ENCODE measurements at places on chromosomes 1 and 21.

GRCh38 chr1:55287723-55288122, 72.6 kb upstream of the USP24 start:
- no peak for DNase-seq

DNA sequence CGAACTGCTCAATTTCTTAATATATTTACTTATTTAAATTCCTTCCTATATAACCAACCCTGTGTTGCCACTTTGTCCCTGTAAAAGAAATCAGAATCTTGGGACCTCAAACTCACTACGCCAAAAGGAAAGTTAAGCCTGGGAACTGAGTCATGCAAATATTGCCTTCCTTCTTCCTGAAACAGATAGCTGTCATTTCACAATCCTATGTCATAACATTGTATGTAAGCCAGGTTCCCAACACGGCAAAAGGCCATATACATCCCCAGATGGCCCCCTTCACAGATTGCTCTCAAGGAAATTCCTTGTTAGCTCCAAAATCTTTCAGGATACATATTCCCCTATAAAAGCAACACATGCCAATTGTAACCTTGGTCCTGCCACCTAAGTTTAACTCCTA, 39.7 kb downstream of the C21orf91 start:
- no peak for DNase-seq

DNA sequence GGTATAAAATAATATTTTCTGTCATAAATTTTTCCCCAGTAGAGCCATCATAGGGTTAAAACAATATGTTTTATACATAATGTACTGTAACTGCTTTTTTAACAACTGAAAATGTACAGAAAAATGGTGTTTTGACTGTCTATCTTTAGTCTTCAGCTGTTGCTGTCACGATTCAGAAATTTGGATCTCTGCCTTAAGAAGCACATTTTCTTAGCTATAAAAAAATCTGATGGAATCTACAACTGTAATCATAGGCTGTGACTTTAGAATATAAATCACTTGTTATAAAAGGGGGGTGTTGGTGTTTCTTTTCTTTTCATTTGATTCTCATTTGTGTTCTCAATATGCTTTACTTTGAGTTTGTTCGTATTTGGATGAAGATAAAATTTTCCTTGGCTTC, 187.5 kb downstream of the PDE4B start:
- no peak for DNase-seq

- no peak for DNase-seq
Observed at GRCh38 chr21:42554251-42554961, 40.8 kb downstream of the SLC37A1 start.

DNA sequence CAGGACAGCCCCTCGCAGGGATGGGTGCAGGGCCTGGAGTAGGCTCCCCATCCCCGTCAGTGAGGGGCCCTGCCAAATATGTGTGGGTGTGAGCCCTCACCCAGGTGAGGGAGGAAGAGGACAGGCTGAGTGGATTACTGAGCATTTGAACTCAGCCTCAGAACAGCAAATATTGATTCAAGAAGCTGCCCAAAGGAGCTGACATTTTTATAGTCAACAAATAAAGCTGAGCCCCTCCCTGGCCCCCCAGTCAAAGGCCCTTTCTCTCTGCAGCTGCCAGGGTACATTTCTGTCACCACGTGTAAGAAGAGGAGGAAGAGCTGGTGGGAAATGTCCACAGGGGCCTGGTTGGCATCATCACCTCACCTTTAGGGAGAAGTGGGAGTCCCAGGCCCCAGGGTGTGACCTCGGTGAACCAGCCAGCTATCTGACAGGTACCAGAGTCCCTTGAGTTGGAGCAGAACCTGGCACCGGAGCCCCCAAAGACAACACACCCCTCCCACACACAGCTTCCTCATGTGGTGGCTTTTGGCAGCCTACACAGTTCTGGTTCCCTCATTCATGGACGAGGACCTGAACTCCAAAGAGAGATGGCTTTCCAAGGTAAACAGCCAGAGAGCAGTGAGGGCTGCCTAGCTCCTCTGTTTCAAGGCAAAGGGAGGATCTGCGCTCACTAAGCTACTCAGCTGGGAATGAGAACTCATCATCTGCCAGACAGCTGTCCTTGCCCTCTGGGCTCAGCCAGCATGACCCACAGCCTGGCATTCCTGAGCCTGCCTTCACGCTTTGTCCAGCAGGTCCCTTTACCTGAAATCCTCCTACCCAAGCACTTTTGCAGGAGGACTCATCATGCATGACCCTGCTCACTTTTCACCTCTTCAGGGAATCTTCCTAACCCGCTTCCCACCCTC, 43.0 kb upstream of the TENT5C start:
- no peak for DNase-seq

DNA sequence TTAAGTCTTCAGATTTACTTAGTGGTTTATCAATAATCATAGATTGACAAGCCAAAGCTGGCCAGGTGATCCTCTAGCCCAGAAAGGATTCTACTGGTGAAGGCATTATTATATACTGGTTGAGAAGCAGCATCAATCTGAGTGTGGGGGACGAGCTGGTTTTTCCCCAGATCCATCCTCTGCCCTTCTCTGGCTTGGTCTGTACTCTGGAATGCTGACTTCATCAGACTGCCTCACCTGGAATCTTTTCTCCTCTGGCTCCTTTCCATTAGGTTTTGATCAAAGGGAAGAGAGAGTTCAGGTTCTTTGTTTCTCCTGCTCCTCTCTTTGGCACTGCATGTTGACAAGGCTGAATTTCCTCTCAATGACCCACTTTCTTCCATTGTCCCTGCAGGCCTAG, 93.9 kb downstream of the KCTD3 start:
- DNase-seq, result no peak

- no peak for DNase-seq
Observed at GRCh38 chr21:39630191-39630591, 17.5 kb downstream of the B3GALT5 start.

DNA sequence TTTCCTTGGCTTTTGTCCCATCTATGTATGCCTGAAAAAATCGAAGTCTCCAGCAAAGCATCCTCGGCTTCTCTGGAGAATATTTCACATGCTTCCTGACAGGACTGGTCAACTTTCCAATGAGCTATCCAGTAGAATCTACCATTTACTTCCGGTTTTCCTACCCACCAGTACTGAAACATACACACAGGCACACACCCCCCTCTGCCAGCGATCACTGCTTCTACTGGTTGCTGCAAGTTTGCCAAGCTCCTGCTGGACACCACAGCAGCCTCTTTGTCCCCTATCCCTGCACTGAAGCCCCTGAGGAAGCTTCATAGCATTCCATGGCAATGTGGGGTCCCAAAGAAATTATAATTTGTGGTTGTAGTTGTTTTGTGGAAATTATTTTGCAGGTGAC, 536.8 kb downstream of the MATN1 start:
- DNase-seq, result no peak

- no peak for DNase-seq
Observed at GRCh38 chr1:59318271-59318860, 21.5 kb downstream of the FGGY start.

GRCh38 chr21:21661741-21662140, 663.5 kb downstream of the NCAM2 start:
- DNase-seq, result no peak

GRCh38 chr1:3251099-3251806, 182.2 kb downstream of the PRDM16 start:
- DNase-seq, result no peak

DNA sequence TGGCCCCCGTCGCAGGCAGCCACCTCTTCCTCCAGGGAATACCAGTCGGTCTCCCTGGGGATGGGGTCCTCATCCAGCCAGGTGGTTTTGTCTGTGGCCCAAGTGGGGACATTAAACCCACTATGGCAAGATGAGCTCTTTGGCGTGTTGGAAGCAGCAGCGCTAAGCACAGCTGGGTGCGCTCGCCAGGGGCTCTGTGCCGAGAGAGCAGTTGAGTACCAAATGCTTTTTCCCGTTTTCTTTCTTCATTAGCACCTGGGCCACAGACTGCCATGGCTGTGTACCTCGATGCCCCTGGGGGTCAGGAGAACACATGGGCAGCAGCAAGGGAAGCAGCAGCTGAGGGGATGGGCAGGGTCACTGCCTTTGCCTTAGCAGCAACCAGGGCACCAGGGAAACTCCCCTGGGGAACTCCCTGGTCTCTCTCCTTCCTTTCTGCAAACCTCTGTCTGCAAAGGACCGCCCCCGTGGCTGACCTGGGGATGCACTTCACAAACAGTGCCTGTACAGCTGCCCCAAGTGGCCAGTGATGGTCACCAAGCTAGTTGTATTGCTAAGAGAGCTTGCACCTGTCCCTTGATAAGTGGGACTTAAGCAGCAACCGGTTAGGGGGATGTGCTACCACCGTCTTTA, 31.1 kb downstream of the EDARADD start:
- no peak for DNase-seq

DNA sequence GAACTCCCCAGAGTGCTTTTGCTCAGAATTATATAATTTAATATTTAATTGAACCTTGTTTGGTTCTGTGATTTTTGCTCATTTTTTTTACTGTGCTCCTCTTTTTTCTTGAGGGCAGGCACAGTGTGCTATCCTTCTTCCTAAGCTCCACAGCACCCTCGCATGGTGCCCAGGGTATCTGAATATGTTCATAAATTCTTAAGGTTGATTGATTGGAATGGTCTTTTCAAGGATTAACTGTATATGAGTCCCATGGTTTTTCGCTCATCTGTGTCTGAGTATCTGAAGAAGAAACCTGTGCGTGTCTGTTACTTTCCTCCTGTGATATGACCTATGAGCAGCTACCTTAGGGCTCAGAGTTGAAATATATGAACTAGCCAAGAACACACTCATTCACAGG, 393.7 kb downstream of the HLX start:
- no peak for DNase-seq

DNA sequence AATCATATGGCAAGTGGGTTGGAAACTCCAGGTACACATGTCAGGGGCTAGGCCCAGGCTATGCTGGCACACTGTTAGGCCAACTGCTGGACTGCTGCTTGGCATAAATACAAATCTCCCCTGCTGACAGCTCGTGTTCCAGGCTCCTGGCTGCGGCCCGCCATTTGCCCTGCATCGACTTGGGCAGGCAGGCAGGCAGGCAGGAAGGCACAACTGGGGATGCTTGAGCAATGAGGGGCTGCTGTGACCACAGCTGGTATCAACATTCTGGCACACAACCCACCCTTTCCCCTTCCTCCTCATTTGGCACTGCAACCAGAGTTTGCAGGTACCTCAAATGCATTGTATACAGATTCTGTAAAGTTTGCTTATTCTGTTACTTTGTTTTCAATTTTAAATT, 53.2 kb downstream of the SAMSN1 start:
- DNase-seq, result no peak

GRCh38 chr1:185998391-185998790, 264.2 kb downstream of the HMCN1 start:
- no peak for DNase-seq

- DNase-seq, result no peak
Observed at GRCh38 chr1:208332774-208333126, 88.6 kb upstream of the PLXNA2 start.

DNA sequence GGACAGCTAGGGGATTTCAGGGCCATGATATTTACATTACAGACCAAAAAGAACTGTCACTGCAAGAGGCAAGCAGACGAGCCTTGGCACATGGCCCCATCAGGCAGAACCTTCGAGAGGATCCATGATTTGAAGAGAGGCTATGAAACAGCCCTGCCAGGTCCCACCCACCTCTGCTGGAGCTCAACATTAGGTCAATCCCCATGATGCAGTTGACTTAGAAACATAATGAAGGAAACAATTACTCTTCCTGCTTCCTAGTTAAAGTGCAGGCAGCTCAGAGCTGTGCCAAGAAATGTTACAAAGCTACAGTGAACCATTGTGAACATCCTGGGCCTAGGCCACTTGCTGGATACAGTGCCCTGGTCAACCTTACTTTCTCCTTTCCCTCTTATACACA, 41.7 kb upstream of the PTCH2 start:
- no peak for DNase-seq

GRCh38 chr1:229392936-229393335, 41.0 kb downstream of the ACTA1 start:
- DNase-seq, result no peak

Data from right renal pelvis (tissue), 4 donors.